ENCODE measurements at places on chromosomes 7 and 10.

DNA sequence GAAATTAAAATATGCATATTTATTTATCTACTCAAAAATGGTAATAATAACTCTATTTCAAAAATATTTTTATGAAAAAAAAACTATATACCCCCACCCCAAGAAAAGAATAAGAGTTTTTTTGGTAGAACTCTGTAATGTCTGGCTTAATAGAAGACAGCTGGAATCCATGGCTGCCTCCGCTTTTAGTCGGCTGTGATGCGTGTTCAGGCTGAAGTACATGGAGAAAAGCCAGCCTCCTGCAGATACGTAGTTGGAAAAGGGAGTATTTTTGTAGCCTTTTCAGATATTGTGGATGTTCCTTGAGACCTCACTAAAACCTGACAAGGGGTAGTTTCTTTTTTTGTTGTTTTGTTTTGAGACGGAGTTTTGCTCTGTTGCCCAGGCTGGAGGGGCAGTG, 10.0 kb downstream of the FOXK1 start:
- no peak for DNase-seq

GRCh38 chr10:79383974-79384606, 36.8 kb downstream of the PPIF start:
- DNase-seq, result no peak

- DNase-seq, result no peak
Measured at GRCh38 chr10:91875156-91875555, 34.1 kb downstream of the FGFBP3 start.

- no peak for DNase-seq
Measured at GRCh38 chr7:12031638-12032037, 179.5 kb upstream of the TMEM106B start.

DNA sequence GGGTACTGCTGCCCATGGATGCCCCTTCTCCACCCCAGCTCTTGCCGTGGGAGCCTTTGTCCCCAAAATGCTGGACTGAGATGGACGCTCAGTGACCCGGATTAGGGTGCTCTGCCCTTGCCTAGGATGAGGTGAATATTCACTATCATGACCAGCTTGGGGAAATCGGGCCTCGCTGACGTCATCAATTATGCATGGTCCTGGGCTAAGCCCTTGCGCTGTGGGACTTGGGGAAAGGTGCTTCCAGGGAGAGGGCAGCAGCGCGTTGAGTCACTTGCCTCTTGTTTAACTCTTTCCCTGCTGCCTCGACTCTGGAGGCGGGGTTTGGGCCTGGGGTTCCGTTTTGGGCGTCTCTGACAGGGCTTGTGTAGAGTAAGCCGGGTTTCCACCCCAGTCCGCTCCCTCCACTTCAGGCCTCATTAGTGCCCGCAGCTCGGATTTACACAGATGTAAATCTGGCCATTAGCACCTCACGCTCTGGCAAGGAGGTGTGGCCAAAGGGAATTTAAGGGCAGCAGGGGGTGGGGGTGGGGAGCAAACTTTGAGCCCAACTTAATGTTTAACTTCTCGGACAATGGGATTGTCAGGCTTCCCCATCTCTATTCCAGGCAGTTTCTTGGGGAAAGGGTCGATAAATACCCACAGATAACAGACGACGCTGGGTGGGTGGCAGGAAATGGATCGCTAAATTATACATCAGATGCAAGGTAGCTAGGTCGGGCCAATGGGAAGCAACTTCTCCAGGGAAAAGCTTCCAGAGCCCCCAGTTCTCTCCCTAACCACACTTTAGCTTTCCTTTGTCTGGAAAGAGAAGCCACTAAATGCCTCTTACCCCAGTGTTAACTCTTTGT, 51.3 kb upstream of the TCF7L2 start:
- no peak for DNase-seq

DNA sequence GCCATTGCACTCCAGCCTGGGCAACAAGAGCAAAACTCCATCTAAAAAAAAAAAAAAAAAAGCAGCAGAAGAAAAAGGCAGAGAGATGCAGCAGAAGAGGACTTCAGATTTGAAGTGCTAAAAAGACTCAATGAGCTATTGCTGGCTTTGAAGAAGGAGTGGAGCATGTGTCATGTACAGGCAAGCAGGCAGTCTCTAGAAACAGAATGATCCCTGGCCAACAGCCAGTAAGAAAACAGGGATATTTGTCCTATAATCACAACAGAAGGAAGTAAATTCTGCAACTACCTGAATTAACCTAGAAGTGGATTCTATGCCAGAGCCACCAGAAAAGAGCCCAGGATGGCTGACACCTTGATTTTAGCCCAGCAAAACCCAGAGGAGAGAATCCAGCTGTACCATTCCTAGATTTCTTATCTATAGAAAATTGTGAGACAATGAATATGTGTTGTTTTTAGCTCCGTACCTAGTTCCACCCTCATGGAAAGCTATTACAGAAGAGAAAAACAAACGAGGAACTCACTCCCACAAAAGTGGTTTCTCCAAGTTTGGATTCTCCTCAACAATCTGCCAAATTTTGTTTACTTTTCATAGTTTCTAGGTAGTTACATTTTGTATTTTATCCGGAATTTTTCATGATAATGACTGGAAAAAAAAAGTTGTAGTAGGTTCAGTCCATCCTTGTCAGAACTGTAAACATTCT, 198.2 kb upstream of the GNAI1 start:
- DNase-seq, result no peak

Measured in NCI-H524 treated with DMSO at 0.1 percent for 48 hours (cell line).